ENCODE measurements at places on chromosomes 12 and 14. TPM values are rescaled to one million over a fixed set of nuclear protein-coding genes. Genes with fewer than 3 reads are reported as not detected.

- no peak for DNase-seq
These were observed 3.2 kb downstream of the RNASE1 start for GRCh38 chr14:20799456-20799891.

DNA sequence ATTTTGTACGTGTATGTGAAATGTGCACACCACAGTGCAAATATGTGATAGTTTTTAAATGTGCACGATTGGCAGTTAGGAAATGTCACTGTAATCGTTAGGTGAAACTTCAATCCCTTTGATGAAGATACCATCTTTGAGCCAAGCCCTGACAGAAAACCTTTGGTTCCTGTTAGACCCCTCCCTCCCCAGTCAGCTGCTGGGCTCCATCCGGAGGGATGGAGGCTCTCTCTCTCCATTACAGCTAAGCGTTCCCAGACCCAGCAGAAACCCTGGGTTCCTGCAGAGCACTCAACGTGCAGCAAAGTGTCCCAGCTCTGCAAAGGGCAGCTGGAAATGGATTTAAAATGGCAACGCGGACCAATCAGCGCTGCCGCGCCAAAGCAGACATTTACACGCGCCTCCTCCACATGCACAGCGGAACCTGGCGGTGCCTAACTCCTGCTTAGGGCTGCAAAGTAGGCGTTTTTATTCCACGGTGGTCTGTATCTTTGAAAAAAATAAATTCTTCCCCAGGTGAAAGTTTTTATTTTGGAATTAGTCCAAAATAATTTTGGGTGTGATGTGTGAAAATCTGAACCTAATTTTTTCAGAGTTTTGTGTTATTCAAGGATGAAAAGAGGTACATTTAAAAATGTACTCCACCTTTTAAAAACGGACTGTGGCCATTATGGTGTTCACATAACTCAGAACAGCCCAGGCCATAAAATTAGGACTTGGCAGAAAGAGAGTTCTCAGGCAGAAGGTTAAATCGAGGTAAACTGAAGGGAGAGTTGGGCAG lies 1.4 kb upstream of the HMGA2 start:
- DNase-seq: peak; percentile 35

DNA sequence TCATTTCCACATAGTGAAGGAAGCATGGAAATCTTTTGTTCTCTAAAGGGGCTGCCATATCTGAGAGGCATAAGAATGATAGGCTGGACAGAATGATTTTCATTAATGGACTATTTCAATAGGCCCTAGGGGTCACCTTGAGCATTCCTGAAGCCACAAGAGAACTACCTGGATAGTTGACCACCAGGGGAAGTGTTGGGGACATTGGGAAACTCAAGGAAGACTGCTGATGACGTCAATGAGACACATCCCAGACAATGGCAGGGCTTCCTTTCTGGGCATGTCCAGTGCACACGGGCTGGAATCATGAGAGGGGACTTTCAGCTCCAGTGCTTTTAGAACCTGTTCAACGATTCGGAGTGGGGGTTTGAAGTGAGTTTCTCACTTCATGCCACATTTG lies 48.8 kb upstream of the CHST11 start:
- no peak for DNase-seq

DNA sequence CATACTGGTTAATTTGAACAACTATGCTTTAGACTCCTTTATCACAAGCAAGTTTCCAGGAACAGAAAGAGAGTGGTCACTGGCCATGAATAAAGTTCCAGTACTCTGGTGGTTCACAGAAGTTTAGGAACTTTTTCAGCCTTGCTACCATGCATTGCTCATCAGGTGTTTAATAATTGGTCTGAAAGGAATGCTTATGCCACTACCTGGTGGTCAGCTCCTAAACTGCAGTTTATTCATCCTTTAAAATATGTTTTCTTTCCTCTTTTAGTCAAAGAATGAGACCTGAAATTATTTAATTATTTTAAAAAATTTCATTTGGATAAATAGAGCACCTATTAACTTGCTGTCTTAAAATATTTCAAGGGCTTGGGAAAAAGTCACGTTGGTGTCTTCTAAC lies 260.1 kb upstream of the OR4E1 start:
- DNase-seq: no peak

DNA sequence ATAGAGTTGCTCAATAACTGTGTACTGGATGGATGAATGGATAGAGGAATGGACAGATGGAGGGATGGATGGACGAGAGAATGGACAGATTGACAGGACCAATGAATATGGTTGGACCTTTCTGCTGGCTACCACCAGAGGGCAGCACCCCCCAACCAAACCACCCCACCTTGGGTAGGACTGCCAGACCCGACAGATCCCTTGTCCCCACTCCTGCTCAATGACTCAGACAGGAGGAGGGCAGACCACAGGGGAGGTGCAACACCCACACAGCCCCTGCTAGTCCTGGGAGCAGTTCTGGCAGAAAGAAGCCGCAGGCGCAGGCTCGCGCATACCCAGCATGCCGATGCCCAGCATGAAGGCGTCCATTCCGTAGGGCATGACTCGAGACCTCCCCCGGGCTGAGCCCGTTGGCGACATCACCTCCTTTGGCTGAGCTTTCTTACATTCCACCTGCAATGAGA lies 12.4 kb downstream of the MSI1 start:
- DNase-seq: peak; percentile 88

DNA sequence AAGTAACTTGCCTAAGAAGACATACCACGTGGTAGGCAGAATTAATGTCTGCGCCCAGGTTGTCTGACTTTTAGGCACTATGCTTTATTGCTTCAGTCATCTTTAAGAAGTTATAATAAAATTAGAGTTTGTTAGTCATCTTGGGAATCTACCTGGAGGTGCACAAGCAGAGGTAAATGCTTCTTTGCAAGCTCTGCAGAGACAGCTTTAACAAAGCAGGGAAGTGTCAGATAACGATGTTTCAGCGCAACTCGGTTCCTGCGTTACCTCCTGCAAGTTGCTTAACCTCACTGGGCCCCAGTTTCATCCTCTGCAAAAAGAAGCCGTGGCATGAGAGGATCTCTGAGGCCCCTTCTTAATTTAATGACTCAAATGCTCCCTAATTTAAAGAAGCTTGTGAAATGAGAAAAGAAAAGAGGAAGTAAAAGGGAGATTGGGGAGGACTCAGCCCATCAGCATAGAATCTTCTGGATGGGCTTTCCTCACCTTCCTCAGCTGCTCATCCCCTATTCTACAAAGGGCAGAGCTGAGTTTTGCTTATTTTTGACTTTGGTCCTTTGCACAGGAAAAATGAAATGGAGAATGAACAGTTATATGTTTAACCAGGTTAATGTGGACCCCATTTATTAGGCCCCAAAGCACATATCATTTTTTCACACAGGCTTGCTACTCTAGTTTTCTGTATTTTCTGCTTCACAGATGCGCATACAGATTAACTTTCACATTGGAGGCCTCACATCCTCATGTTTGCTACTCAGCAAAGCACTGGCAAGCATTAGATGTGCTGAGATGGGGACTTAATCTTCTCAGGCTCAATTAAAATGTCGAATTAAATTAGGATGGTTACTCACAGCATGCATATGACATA lies 5.1 kb downstream of the ARHGDIB start:
- peak; percentile 68 for DNase-seq

GRCh38 chr12:122988036-122988435 lies 7.6 kb downstream of the ARL6IP4 start:
- DNase-seq: no peak

GRCh38 chr12:60398547-60398946 lies 802.7 kb downstream of the SLC16A7 start:
- DNase-seq: no peak

The RNU4-1 gene
- total RNA-seq: 1,150 TPM

The KRT82 gene
- total RNA-seq: not detected

DNA sequence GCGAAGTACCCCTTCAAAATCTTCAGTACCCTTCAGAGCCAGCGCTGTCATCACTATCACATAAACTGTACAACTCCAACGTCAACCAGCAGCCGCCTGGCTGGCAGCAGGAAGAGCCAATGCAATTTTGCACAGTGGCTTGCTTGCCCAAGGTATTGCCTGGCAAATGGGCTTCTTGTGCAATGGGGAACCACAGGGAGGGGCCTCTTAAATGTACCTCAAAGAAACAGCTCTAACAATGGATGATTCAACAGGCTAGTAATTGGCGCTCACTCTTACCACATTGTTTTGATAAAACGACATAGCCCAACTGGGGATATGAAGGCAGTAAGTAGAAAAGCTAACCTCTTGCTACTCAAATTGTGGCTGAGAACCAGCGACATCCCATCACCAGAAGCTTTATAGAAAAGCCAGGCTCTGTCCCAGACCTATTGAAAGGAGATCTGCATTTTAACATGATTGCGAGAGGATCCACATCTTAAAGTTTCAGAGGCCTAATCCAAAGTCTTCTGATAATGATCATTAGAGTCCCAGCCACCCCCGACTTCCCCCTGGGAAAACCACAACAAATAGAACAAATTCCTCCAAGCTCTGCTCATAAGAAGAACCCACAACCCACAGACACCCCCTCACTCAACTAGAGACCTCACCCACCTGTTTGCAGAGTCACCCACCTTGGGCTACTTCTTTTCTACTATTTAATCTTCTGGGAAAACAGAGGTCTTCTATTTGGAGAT lies 125.3 kb upstream of the HIF1A start:
- peak; percentile 77 for DNase-seq

The STON2 gene
- total RNA-seq: 0.19 TPM

The TAS2R50 gene
- total RNA-seq: 0.53 TPM

DNA sequence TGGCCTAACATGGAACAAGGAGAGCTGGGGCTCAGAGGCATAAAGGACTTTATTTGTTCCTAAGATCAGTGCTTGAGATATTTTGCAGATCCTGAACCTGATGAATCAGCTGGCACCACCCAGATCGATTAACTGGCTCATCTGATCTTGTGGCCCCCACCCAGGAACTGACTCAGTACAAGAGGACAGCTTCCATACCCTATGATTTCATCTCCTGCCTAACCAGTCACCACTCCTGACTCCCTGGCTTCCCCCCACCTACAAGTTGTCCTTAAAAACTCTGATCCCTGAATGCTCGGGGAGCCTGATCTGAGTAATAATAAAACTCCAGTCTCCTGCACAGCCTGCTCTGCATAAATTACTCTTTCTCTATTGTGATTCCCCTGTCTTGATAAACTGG lies 5.1 kb downstream of the C12orf56 start:
- DNase-seq: peak; percentile 72

DNA sequence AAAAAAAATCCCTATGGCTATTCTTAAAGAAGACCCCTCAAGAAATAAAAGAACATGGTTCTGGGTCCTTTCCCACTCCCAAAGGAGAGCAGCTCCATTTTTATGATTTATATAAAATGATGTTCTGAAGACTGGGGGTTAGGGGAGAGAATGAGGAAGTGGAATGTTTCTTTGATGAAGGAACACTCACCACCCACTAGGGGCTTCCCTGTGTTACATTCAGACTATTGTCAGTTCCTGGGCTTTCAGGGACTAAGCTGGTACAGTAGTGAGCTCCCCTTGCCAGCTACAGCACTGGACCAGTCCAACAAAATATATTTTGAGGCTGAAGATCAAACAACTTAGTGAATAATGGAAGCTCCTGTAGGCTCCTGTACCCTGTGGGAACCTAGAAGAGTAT lies 98.9 kb downstream of the HMGA2 start:
- no peak for DNase-seq

- peak; percentile 61 for DNase-seq
These were observed 276.3 kb upstream of the FAR2 start for GRCh38 chr12:28872654-28873268.

The PPP1R1A gene
- not detected for total RNA-seq

- no peak for DNase-seq
These were observed 498.9 kb downstream of the SLC6A15 start for GRCh38 chr12:84413656-84414055.

DNA sequence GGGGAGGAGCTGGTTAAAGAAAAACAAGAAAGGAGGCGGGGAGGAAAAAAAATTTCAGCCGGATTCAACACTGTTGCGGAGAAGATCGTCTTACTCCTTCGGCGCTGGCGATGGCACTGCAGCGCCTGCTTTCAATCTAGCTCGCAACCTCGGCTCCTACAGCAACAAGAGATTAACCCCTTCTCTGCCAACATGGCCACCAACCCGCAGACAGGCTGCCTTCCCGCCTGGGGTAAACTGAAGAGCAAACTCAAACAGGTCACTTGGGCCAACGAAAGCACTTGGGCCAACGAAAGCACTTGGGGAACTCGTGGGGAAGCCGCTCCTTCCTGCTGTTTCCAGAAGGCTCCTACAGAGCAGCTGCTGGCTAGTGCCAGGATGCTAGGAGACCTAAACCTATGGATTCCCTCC lies 73.7 kb downstream of the CIT start:
- no peak for DNase-seq

DNA sequence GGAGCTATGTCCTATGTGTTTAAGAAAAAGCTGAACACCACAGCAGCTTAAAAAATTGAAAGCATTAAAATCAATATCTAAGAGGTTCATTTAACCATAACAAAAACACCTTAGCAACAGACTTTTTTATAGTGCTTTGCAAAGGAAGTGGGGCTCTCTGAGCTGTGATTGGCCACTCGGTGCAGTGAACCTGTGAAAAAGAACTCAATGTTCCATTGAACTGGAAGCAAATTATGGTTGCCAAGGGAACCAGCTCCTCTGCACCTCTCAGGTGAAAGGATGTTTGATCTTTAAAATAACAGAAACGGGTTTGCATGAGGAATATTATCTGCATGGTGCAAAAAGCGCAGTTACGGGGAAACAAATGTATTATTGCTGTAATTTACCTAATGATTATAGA lies 149.4 kb downstream of the SNAPC1 start:
- DNase-seq: no peak

GRCh38 chr12:6199531-6200255 lies 507 bp upstream of the CD9 start:
- DNase-seq: no peak

DNA sequence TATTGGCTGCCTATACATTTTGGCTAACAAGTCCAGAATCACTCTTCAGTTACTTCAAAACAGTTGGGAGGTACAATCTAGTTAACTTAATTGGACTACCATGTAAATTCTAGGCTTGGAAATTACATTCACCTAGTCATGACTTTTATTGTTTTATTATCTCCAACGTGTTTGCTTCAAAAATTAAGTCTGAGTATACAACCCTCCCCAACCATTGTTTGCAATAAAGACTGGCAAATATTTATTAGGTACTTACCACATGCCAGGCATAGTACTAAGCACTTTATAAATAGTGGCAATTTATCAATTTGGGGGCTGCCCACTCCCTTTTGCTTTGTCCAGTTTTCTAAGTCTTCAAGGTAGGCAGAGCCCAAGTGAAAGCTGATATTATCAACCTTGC lies 30.3 kb downstream of the TXNDC16 start:
- DNase-seq: no peak

DNA sequence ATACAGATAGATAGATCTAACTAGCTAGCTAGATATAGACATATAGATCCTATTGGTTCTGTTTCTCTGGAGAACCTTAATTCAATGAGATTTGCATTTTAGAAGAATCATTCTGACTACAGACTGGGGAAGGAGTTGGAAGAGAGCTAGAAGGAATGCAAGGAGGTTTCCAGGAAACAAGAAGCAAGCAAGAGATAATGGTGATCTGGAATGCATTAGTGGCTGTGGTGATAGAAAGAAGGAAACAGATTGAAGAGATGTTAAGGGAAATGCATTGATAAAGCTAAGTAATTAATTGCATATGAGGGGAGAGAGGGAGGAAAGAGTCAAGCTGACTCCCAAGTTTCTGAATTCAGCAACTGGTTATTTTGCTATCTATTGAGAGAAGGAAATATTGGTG lies 42.7 kb downstream of the DBX2 start:
- DNase-seq: no peak
